NCI-H2081 treated with DMSO at 0.1 percent for 48 hours (cell line): ENCODE measurements at places on chromosomes 12 and 14.

GRCh38 chr12:123387508-123388176 lies 3.7 kb downstream of the KMT5A start:
- DNase-seq: no peak

- no peak for DNase-seq
Measured at GRCh38 chr14:58697266-58697929, 59.6 kb downstream of the DACT1 start.

- no peak for DNase-seq
Measured at GRCh38 chr12:75727577-75727976, 216.2 kb upstream of the KRR1 start.

GRCh38 chr14:79840831-79841230 lies 370.5 kb downstream of the DIO2 start:
- no peak for DNase-seq

DNA sequence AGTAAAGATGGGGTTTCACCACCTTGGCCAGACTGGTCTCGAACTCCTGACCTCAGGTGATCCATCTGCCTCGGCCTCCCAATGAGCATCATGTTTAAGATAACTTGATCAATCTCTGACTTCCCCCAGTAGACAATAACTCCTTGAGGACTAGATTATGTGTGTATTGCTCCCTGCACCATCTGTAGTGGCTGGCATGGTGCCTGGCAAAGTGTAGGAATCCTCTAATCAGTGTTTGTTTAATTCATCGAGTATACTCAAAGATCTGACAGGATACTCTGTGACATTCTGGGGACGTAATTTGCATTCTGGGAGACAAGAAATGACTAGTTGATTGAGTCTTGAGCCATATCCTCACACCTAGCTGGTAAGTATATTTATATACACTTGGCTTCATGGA lies 873.5 kb upstream of the TMEM132C start:
- no peak for DNase-seq

- DNase-seq: no peak
Measured at GRCh38 chr12:46948936-46949545, 123.2 kb upstream of the SLC38A4 start.

DNA sequence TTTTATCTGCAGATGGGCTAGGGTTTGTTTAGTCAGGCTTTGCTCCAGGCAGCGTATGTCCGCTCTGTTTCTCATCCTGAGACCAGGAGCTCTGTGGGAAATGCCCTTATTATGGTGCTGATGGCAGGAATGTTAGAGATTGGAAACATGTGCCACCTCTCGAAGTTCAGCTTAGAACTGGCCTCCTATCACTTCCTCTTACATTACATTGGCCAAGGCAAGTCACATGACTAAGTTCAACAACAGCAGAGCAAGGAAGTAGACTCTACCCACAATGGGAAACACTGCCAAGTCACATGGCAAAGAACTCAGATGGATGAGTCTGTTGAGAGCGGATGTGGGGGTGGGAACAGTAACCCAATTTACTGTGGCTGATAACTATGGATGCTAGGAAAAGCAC lies 161.9 kb upstream of the WSCD2 start:
- no peak for DNase-seq

GRCh38 chr12:67621112-67621511 lies 27.4 kb upstream of the DYRK2 start:
- DNase-seq: no peak

GRCh38 chr14:101033446-101034165 lies 130.1 kb upstream of the RTL1 start:
- no peak for DNase-seq

- no peak for DNase-seq
Measured at GRCh38 chr12:42172441-42173210, 28.0 kb upstream of the GXYLT1 start.

DNA sequence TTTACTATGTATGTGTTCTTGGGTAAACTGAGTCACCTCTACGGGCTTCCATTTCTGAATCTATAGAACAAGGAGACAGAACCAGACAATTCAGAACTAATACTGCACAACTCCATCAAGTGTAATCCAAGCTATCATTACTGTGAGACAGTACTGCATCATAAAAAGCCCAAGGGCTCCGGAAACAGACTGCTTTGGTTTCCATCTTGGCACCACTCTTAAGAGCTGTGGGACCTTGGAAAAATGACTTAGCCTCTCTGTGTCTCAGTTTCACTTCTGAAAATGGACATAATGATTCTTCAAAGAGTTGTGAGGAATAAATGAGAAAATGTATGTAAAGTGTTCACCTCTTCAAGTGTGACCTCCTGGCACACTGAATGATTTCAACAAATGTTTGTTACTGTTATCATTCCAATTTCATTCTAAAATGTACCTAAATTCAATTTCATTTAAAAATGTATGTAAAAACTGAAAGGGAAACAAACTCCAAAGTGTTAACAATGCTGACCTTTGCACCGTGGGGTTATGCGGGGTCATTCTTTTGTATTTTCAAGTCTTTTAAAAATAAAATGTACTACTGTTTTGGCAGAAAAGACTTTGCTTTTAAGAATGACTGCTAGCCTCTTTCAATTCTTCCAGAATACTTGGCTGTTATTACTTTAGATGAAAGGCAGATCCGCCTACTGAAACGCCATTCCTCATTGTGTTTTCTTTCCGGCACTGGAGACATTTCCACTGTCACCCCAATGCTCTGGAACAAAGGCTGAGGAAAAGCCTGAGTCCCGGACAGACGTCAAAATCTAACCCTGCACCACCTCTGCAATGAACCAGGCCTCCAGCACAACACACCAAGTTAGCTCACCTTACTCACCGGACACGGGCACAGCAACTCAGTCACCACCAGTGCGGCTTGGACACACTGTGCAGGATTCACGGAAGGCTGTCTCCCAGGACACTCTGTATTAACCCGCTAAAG lies 62.8 kb downstream of the TMCC3 start:
- no peak for DNase-seq

GRCh38 chr12:123721245-123721644 lies 9.1 kb downstream of the ATP6V0A2 start:
- DNase-seq: no peak

- no peak for DNase-seq
Measured at GRCh38 chr12:107660861-107661415, 24.7 kb upstream of the PWP1 start.

- no peak for DNase-seq
Measured at GRCh38 chr12:14635776-14636175, 60.6 kb downstream of the GUCY2C start.

- DNase-seq: no peak
Measured at GRCh38 chr12:85058339-85058738, 22.2 kb downstream of the LRRIQ1 start.

GRCh38 chr12:108980831-108981618 lies 39.8 kb downstream of the SVOP start:
- DNase-seq: no peak

DNA sequence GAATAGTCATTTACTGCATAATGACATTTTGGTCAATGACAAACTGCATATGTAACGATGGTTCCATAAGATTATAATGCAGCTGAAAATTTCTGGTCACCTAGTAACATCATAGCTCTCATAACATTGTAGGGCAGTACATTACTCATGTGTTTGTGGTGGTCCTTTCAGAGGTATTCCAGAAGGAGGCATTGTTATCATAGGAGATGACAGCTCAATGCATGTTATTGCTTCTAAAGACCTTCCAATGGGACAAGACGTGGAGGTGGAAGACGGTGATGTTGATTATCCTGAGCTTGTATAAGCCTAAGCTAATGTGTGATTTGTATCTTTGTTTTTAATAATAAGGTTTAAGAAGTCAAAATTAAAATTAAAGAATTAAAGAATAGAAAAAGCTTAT lies 43.8 kb upstream of the TSPAN11 start:
- DNase-seq: no peak

GRCh38 chr14:100587086-100587762 lies at the start of gene BEGAIN:
Gene BEGAIN, minus strand, starts transcription at chr14:100587417. Its CDS starts 127 bp downstream, at chr14:100587290.
- DNase-seq: no peak

GRCh38 chr14:58598804-58599525 lies 38.8 kb upstream of the DACT1 start:
- no peak for DNase-seq

DNA sequence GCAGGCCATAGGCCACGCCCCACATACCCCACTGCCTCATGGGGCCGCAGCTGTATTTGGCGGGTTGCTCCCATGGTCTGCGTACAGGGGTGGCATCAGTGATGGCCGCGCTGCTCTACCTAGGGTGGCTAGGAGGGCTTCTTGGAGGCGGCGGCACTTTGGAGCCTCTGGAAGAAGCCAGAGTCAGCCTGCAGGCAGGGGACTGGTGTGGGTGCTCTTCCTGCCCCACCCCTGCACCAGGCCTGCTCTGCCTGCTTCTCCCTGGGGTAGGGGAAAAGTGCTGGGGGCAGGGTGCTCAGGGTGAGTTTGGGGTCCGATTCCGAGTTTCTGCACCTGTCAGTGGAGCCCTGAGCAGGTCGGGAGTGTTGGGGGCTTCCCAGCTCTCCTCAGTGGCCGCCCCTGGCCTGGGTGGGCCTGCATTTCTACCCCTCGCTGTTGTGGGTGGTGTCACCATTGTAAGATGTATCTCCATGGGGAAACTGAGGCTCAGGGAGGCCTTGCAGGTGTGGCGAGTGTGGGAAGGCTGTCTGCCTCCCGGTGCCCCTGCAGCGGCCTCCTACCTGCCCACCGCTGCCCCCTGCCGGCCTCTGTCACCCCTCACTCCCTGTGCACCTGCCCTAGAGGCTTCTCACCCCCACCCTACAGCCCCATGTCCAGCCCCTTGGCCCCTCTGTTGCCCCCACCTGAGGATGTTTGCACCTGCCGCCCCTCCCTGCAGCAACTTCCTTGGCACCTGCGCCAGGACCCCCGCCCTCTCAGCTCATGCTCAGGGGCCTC lies 5.5 kb downstream of the CEP170B start:
- DNase-seq: no peak
